Liver (tissue), 10 donors: ENCODE measurements at places on chromosomes 16 and 17. TPM values are rescaled to one million over a fixed set of nuclear protein-coding genes. Genes with fewer than 3 reads are reported as not detected.
A peak's percentile ranks its signal among the peaks of the same experiment; 100 is the strongest.

DNA sequence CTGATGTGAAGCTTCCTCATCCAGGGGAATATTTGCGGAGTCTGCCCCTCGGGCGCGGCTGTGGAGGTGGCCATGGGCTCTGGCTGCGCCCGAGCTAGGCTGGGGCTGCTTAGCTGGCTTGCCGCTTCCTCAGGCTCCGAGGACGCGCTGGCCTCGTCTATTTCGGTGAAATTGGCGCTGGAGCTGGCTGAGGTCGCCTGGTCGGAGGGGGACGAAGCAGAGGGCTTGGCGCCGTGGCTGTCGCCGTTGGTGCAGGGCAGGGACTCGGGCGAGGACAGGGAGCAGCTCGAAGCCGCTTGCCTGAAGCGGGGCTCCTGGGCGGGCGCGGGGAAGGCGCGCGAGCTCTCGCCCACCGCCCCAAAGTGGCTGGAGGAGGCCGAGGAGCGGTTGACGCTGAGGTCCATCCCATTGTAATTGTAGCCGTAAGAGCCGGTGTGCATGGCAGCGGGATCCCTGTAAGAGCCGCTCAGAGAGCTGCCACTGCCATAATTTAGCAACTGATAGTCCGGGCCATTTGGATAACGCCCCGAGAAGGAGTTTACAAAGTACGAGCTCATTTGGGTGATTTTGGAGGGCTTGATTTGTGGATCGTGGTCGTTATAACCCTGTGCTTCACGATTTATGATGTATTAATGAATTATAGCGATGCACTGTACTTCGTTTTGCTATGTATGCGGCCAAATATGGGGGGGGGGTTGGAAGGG is at the start of gene HOXB5:
TSS of gene HOXB5 (minus strand) at position 654 of the 704 bp plus-strand sequence. CDS start at position 557, 97 bp downstream.
- H3K4me3 ChIP-seq, result peak within 1 kb of the TSS; percentile 25
- DNase-seq, result no peak
- H3K27ac ChIP-seq, result peak within 1 kb of the TSS; percentile 1
- peaks cover 4% of the 10 kb centered on the region for H3K27me3 ChIP-seq
- peaks cover 23% of the 10 kb centered on the region for H3K4me1 ChIP-seq

- H3K27me3 ChIP-seq, result no peaks in the 10 kb centered on the region
- DNase-seq, result no peak
- H3K4me1 ChIP-seq, result no peaks in the 10 kb centered on the region
These were observed 163.7 kb downstream of the CYB561 start for GRCh38 chr17:63282455-63282854.

GRCh38 chr16:9248162-9248561 is 156.7 kb downstream of the HAPSTR1 start:
- no peaks in the 10 kb centered on the region for H3K36me3 ChIP-seq
- H3K4me3 ChIP-seq, result no peak overlapping the region
- no peak for DNase-seq
- no peaks in the 10 kb centered on the region for H3K27me3 ChIP-seq
- H3K4me1 ChIP-seq, result no peaks in the 10 kb centered on the region

DNA sequence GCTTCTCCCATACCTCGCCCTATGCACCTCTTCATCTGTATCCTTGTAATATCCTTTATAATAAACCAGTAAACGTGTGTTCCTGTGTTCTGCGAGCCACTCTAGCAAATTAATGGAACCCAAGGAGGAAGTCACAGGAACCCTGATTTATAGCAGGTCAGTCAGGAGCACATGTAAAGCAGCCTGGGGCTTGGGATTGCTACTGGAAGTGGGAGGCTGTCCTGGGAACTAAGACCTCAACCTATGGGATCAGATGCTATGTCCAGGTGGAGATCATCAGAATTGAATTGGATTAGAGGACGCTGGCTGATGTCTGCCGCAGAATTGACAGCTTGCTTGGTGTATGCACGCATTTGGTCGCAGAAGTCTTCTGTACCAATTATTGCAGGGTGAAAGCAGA is 15.7 kb downstream of the WNT3 start:
- H3K36me3 ChIP-seq, result no peaks in the 10 kb centered on the region
- no peak overlapping the region for H3K4me3 ChIP-seq
- no peaks in the 10 kb centered on the region for H3K27me3 ChIP-seq
- no peak for DNase-seq
- H3K27ac ChIP-seq, result no peak overlapping the region

DNA sequence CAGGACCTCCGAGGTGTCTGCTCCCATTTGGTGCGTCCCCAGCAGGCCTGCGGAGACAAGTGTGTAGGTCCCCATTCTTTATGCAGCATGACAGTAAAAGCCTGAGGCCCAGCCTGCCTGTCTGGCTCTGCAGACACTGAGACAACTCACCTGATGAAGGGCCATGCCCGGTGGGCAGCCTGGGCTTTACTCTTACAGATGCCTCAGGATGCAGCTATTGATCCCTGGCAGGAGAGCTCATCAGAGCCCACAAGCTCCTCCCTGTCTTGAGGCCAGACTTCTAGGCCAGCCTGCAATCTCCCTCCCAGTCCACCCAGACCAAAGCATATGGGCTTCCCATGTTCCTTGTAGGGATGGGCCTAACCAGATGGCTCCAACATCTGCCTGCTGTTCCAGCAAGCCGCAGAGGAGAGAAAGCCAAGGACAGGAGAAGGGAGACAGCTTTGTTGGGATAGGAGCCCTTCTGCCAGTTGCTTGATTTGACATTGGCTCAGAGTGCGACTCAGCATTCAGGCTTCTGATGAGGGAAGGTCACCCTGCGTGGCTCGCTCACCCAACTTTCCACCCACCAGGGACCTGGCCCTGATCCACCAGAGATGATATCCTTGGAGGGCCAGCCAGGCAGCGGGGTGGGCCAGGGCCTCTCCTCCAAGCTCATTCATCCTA is 87.5 kb downstream of the SOCS1 start:
- no peak for DNase-seq
- H3K36me3 ChIP-seq, result peaks cover 9% of the 10 kb centered on the region
- no peaks in the 10 kb centered on the region for H3K27me3 ChIP-seq
- no peak overlapping the region for H3K4me3 ChIP-seq
- H3K27ac ChIP-seq, result no peak overlapping the region
- no peaks in the 10 kb centered on the region for H3K4me1 ChIP-seq

The DDX42 gene
- 39.7 TPM for total RNA-seq

The TNP2 gene
- not detected for total RNA-seq

The MRC2 gene
- total RNA-seq, result 3.8 TPM
